ENCODE measurements at places on chromosomes 4 and X. TPM values are rescaled to one million over a fixed set of nuclear protein-coding genes. Genes with fewer than 3 reads are reported as not detected.

GRCh38 chr4:76233967-76234678 lies 17.4 kb upstream of the FAM47E start:
- H3K36me3 ChIP-seq = peaks cover 6% of the 10 kb centered on the region
- no peak for DNase-seq
- H3K27ac ChIP-seq = no peak overlapping the region
- no peaks in the 10 kb centered on the region for H3K4me1 ChIP-seq

LRIT3 gene
- 0.07 TPM for total RNA-seq

CXCL11 gene
- total RNA-seq = 2.5 TPM

GRCh38 chr4:185576962-185577950 lies 41.9 kb upstream of the PDLIM3 start:
- H3K27ac ChIP-seq = no peak overlapping the region
- no peak overlapping the region for H3K4me3 ChIP-seq
- H3K27me3 ChIP-seq = peaks cover 27% of the 10 kb centered on the region
- DNase-seq = no peak

DNA sequence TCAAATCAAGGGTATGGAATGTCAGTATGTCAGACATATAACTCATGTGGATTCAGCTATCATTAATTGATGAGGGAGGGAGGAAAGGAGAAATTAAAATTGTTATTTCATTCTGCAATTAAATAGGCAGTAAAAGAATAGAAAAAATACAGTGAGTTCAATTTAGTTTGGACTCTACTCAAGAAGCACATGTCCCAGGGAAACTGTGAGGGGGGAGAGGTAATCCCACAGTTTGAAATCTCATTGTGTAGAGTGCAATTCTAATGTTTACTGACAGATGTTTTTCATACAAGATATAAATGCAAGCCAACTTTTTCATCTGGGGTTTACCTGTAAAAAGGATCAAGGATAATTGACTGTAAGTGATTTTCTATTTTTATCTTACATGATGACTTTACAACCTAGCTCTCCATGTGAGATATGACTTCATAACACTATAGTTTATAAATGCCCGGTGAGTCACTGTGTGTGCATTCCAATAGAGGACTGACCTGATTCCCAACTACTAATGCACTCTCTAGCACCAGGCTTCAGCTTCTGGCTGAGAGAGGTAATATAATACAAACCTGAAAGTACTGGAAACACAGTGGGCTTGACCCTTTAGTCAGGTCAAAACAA lies 35.2 kb upstream of the SCD5 start:
- no peaks in the 10 kb centered on the region for H3K27me3 ChIP-seq
- peaks cover 25% of the 10 kb centered on the region for H3K36me3 ChIP-seq
- peaks cover 9% of the 10 kb centered on the region for H3K4me1 ChIP-seq
- H3K4me3 ChIP-seq = no peak overlapping the region
- no peak for DNase-seq
- H3K27ac ChIP-seq = no peak overlapping the region

- no peaks in the 10 kb centered on the region for H3K27me3 ChIP-seq
- H3K27ac ChIP-seq = no peak overlapping the region
- no peaks in the 10 kb centered on the region for H3K36me3 ChIP-seq
- no peak for DNase-seq
- no peak overlapping the region for H3K4me3 ChIP-seq
- no peaks in the 10 kb centered on the region for H3K4me1 ChIP-seq
Measured at GRCh38 chr4:32488690-32489089, 1768.5 kb downstream of the PCDH7 start.

- no peak overlapping the region for H3K27ac ChIP-seq
- no peak overlapping the region for H3K4me3 ChIP-seq
- H3K4me1 ChIP-seq = no peaks in the 10 kb centered on the region
- peaks cover 15% of the 10 kb centered on the region for H3K27me3 ChIP-seq
- no peak for DNase-seq
- no peaks in the 10 kb centered on the region for H3K36me3 ChIP-seq
Measured at GRCh38 chr4:7819446-7819845, 120.2 kb downstream of the AFAP1 start.

GRCh38 chrX:82196866-82197265 lies 995.0 kb downstream of the SH3BGRL start:
- H3K4me1 ChIP-seq = no peaks in the 10 kb centered on the region
- H3K4me3 ChIP-seq = no peak overlapping the region
- DNase-seq = no peak
- no peaks in the 10 kb centered on the region for H3K27me3 ChIP-seq

NOX1 gene
- not detected for total RNA-seq

DNA sequence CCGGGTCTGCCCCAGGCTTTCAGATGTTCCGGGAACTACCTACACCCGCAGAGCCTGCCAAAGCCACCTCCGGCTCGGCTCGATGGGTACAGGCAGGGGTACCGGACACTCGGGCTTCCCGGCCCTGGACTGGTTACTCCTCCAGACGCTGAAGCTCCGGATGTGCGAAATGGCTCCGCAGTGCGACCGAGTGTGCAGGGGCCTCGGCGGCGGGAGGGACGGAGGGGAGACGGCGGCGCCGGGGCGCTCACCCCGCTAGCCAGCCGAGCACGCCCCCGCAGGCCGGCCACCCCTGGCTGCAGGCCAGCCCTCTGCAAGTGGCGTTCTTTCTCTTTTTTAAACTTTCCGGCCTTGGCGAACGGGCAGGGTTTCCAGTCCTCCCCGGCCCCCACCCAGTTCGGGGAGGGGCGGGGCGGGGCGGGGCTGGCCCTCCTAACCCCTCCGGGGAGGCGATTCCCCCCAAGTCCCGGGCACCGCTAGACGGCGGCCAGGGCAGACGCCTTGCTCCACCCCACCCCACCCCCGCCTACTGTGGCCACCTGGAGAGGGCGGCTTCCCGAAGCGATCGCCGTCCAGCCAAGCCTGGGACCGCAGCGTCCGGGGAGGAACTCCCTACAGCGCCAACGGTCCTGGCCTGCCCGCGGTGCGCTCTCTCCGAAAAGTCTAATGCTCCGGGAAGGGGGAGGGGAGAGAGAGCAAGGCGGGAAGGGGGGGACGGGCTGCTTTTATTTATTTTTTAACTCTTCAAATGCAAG lies 7.5 kb downstream of the BCOR start:
- no peak overlapping the region for H3K27ac ChIP-seq
- no peak overlapping the region for H3K4me3 ChIP-seq
- H3K4me1 ChIP-seq = peaks cover 44% of the 10 kb centered on the region
- no peaks in the 10 kb centered on the region for H3K27me3 ChIP-seq

- no peak for DNase-seq
- no peak overlapping the region for H3K27ac ChIP-seq
- no peaks in the 10 kb centered on the region for H3K36me3 ChIP-seq
- no peaks in the 10 kb centered on the region for H3K4me1 ChIP-seq
- H3K4me3 ChIP-seq = no peak overlapping the region
Measured at GRCh38 chrX:41322821-41323603, 10.9 kb upstream of the DDX3X start.

PTPN13 gene
- total RNA-seq = 1.5 TPM

GRCh38 chr4:126572264-126572663 lies 1060.5 kb upstream of the INTU start:
- H3K4me1 ChIP-seq = no peaks in the 10 kb centered on the region
- H3K27me3 ChIP-seq = no peaks in the 10 kb centered on the region
- no peak overlapping the region for H3K4me3 ChIP-seq

PGAM4 gene
- not detected for total RNA-seq

GRCh38 chrX:136623396-136623795 lies 24.6 kb upstream of the CD40LG start:
- peak overlapping the region; percentile 84 for H3K27ac ChIP-seq
- H3K27me3 ChIP-seq = no peaks in the 10 kb centered on the region
- peaks cover 7% of the 10 kb centered on the region for H3K36me3 ChIP-seq
- peak overlapping the region; percentile 72 for H3K4me3 ChIP-seq
- peaks cover 71% of the 10 kb centered on the region for H3K4me1 ChIP-seq

- no peaks in the 10 kb centered on the region for H3K36me3 ChIP-seq
- DNase-seq = no peak
- H3K27ac ChIP-seq = no peak overlapping the region
Measured at GRCh38 chr4:24800325-24800895, 5.0 kb downstream of the SOD3 start.

DNA sequence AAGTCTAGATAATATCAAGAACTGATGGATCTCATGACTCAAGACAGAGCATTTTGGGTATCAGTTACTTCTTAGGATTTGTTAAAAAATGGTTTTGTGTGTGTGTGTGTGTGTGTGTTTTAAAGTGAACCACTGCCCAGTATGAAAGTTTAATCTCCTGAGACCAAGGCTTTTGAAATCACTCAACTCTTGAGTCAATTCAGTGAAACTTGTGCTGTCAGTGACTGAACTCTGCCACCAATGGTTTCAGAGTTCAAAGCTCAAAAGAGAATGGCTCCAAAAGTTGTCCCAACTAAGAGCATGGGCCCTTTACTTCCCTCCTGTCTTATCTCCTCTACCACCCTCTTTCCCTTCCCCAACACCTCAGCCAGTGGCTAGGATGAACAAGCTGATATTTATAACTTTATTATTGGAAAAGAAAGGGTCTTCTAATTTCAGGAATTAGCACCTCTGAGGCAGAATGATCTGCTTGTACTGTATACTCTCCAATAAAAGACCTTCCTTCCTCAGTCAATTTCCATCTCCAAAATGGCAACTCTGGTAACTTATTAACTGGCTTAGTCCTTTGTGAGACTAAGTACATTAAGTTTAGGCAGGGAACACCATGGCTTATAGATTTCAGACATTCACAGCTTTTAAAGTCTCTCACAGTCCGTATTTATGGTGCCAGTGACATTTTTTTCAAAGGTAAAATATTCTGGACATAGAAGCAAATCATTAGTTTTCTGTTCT lies 152.2 kb downstream of the REPS2 start:
- no peak overlapping the region for H3K4me3 ChIP-seq
- no peak overlapping the region for H3K27ac ChIP-seq
- peaks cover 4% of the 10 kb centered on the region for H3K36me3 ChIP-seq
- H3K4me1 ChIP-seq = no peaks in the 10 kb centered on the region
- no peak for DNase-seq
- H3K27me3 ChIP-seq = peaks cover 12% of the 10 kb centered on the region

GRCh38 chr4:153745651-153746050 lies 14.2 kb downstream of the RNF175 start:
- no peaks in the 10 kb centered on the region for H3K4me1 ChIP-seq
- no peak overlapping the region for H3K27ac ChIP-seq
- no peak overlapping the region for H3K4me3 ChIP-seq
- H3K27me3 ChIP-seq = peaks cover 13% of the 10 kb centered on the region
- DNase-seq = no peak
